ENCODE measurements at places on chromosomes 16 and 17.

GRCh38 chr17:75499313-75500022, 15.9 kb downstream of the CASKIN2 start:
- DNase-seq, result no peak

- DNase-seq, result no peak
Measured at GRCh38 chr16:23497543-23497868, 12.8 kb downstream of the GGA2 start.

- DNase-seq, result no peak
Measured at GRCh38 chr16:31441956-31442355, 633 bp downstream of the ZNF843 start.

DNA sequence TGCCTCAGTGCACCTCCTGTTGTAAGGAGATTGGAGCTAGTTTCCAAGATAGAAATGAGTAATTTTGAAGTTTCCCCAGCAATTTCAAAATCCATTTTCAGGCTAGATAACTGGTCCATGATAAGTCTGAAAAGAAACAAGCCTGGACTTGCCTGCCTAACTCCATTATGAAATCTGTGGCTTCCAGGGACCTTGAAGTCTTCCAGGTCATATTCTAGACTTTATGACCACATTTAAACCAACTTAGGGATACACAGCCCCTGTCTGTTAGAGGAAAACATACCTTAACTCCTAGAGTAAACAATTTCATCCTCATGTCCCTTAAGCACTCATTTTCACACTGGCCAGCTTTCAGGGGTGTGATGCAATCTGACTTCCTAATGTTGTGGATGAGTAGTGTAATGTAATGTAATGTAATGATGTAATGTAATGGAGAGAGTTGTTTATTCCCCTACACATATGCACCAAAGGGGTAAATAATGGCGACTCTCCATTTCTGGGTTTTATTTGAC, 96.7 kb upstream of the FAM20A start:
- no peak for DNase-seq

DNA sequence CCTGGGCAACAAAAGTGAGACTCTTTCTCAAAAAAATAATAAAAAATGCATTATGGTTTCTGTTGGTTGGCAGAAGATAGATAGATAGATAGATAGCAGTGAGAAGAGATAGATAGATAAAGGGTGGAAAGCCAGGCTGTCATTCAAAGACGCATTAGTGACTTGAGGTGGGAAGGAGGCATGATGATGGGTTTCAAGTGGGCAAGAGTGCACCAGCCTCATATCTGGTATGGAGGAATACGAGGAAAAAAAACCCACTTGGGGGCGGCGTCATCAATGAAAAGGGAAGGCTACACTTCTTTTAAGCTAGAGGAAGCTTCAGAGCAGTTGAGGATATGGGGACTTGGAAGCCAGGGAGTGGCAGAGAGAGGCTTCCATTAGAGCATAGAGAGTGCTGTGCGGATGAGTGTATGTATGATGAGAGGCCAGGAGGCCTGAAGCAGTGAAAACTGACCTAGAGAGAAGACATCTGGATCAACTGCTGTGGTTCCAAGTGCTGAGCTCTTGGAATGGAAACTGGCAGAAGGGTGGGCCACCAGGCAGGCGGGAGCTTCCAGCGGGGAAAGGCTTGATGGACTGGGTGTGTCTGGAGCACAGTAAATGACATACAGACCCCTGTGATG, 31.8 kb downstream of the CEP95 start:
- no peak for DNase-seq

GRCh38 chr16:55728797-55729196, 73.0 kb downstream of the SLC6A2 start:
- no peak for DNase-seq

- peak; percentile 14 for DNase-seq
Measured at GRCh38 chr17:64028874-64029464, 8.5 kb upstream of the ICAM2 start.

- no peak for DNase-seq
Measured at GRCh38 chr17:75241143-75241430, 20.3 kb downstream of the GGA3 start.

DNA sequence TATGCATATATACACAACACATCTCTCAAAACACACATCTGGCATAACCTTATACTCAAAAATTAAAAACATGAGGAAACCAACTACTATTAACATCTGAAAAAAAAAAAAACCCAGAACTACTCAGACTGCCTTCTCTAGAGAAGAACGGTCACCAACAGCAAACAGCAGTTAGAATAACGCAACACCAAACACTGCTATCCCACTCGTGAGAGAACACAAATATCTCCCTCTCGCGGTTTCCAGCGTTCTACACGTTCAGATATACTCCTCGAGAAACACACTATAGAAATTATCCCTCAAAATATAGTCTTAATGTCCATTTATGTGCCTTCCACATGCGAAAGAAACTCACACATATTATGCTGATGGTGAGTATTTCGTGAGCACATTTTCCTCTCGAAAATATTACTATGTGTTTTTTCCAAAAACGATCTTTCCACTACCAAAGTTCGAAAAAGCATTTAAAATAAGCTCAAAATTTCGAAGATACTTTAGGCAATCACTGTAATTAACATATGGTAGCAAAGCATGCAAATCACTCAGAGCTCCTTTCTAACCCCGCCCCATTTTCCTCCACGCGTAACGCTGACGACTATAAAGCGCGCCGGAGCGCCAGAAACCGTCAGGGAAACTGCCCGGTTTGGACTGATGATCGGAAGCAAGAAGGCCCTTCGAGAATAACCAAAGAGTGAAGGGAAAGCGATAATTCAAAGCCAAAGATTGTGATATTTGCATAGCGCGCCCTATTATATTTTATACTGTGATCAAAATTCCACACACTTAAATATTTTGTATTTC, 60.1 kb downstream of the TEX14 start:
- DNase-seq, result peak; percentile 46

GRCh38 chr16:89230255-89230654, 12.8 kb downstream of the ZNF778 start:
- no peak for DNase-seq

- no peak for DNase-seq
Measured at GRCh38 chr16:28931801-28932225, at the start of gene CD19. TSS of gene CD19 (plus strand) at chr16:28931971. CDS start at chr16:28932001, 30 bp downstream.

DNA sequence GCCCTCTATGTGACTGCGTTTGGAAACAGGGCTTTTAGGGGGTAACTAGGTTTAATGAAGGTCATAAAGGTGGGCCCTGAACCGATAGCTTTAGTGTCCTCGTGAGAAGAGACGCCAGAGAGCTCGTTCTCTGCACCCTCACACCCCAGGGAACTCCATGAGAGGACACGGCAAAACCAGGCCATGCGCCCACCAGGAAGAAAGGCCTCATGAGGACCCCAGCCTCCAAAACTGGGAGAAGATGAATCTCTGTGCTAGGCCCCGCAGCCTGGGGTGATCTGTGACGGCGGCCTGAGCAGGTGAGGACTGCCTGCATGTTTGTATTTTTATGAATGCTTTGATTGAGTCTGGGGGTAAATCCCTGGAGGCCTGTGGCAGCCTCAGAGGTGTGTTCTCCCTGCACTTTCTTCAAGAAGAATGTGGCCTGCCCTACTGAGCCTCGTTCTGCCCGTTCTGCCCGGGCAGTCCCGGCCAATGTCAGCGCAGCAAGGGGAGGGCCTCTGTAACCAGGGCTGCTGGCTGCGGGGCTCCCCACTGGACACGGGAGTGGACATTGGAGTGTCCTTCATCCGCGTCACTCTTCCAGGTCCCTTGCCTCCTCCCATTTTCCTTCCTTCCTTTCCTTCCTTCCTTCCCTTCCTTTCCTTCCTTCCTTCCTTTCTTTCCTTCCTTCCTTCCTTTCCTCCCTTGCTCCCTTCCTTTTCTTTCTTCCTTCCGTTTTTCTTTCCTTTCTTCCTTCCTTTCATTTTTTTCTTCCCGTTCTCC, 6.8 kb upstream of the RNF213 start:
- DNase-seq, result no peak

DNA sequence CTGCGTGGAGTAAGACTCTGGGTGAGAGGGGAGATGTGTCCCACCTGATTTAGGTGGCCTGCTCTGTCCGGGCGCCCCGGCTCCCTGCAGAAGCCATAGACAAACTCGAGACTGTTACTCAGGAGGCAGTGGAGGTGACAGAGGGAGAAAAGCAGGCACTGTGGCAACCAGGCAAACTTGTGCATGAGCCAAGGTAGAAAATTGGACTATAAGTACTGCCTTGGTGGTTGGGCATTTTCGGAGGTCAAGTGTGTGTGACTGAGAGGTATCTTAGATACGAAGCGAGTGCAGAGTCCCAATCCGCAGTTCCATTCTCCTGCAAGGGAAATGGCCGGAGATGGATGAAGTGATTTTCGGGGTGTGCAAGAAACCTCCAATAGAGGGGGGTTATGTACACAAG, 27.1 kb upstream of the SPACA3 start:
- no peak for DNase-seq

GRCh38 chr16:27576729-27577128, 26.8 kb downstream of the KATNIP start:
- DNase-seq, result no peak

GRCh38 chr16:86975445-86975844, 341.7 kb downstream of the C16orf95 start:
- no peak for DNase-seq

GRCh38 chr17:33977729-33978514, 277.2 kb upstream of the CCL2 start:
- no peak for DNase-seq

- no peak for DNase-seq
Measured at GRCh38 chr16:6493555-6493954, 839.1 kb upstream of the RBFOX1 start.

- DNase-seq, result no peak
Measured at GRCh38 chr17:21242780-21243515, 10.3 kb downstream of the NATD1 start.

- no peak for DNase-seq
Measured at GRCh38 chr16:31200821-31201568, 1.6 kb downstream of the PYCARD start.

- DNase-seq, result peak; percentile 57
Measured at GRCh38 chr16:26087091-26087490, 395.3 kb downstream of the HS3ST4 start.

GRCh38 chr16:71794943-71795342, 13.7 kb downstream of the AP1G1 start:
- no peak for DNase-seq

GRCh38 chr17:66950325-66950724, 14.2 kb upstream of the CACNG4 start:
- no peak for DNase-seq

DNA sequence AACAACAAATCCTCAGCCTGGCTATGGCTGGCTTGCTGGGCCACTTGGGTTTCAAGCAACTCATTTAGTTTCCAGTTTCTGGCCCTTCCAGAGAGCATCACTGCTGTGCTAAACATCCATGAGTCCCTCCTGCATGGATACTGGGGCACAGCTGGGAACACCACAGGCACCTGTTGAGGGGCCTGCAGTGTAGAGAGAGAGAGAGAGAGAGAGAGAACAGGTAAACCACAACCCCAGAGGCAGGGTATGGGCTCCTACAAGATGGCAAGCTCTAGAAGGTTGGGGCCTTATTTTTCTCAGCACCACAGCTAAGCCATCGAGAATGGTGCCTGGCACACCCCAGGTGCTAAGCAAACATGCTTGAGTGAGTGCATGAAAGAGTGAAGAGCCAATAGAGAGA, 120.3 kb downstream of the RBFOX3 start:
- DNase-seq, result no peak

- DNase-seq, result no peak
Measured at GRCh38 chr17:69555056-69555455, 140.6 kb downstream of the MAP2K6 start.

DNA sequence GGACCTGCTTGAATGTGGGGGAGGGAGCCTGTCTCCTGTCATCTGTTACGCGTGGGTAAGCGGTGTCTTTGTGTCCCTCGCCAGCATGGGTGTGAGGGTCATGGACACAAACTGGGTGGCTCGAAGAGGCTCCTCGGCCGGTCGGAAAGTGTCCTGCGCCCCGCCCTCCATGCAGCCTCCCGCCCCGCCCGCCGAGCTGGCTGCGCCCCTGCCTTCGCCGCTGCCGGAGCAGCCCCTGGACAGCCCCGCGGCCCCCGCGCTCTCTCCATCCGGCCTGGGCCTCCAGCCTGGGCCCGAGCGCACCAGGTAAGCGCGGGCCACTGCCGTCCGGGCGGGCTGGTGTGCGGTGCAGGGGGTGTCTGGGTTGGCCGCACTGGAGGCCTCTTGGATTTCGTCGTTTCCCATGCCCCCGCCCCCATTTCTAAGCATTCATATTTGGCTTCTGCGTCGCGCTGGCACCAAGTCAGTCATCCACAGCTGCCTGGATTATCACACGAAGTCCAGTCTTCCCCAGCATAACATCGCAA, 43.8 kb downstream of the ELAC2 start:
- no peak for DNase-seq

DNA sequence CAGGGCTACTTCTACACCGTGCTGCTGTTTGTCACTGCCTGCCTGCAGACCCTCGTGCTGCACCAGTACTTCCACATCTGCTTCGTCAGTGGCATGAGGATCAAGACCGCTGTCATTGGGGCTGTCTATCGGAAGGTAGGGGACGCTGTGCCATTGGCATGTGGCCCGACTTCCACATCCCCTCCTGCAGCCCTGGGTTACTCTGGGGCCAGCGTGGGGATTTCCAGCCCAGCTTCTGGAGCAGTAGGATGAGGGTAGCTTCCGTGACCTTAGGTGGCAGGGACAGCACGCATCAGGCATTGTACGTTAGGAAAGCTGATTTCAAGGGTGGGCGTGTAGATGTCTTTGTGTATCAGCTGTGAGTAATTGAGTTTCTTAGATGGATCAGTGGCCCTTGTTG, 96.5 kb downstream of the ABCC1 start:
- no peak for DNase-seq

DNA sequence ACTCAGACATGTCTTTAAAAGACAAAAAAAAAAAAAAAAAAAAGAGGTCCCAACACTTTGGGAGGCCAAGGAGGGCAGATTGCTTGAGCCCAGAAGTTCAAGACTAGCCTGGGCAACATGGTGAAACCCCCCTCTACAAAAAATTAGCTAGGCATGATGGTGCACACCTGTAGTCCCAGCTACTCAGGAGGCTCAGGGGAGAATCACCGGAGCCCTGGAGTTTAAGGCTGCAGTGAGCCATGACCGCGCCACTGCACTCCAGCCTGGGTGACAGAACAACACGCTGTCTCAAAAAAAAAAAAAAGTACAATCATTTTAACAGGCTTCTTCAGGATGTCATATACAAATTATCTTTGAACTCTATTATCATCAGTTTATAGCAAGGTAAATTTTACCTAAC, 22.0 kb downstream of the C16orf87 start:
- no peak for DNase-seq

DNA sequence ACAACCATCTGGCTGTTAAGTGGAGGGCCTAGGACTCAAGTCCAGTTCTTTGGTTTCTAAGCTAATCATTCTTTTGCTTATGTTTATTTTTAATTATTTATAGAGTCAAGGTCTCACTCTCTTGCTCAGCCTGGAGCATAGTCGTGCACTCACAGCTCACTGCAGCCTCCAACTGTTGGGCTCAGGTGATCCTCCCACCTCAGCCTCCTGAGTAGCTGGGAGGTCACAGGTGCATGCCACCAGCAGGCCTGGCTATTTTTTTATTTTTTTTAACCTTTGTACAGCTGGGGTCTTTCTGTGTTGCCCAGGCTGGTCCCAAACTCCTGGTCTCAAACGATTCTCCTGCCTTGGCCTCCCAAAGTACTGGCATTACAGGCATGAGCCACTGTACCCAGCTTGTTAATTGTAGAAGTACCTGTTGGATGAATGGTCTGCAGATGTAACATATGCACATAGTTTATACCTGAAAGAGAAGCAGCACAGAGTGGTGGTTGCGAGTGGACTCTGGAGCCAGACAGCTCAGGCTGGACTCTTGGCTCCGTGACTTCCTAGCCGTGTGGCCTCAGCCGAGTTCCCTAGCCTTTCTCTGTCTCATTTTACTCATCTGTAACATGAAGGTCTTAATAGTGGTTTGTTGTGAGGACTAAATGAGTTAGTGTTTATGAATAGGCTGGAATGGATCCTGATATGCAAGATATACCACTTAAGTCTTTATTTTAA, 337.5 kb downstream of the SNX29 start:
- no peak for DNase-seq

- no peak for DNase-seq
Measured at GRCh38 chr17:20938988-20939615, 103.7 kb downstream of the USP22 start.
